ENCODE measurements at places on chromosomes 12 and 14.

GRCh38 chr14:72128629-72129028, 196.4 kb downstream of the RGS6 start:
- no peak for DNase-seq

DNA sequence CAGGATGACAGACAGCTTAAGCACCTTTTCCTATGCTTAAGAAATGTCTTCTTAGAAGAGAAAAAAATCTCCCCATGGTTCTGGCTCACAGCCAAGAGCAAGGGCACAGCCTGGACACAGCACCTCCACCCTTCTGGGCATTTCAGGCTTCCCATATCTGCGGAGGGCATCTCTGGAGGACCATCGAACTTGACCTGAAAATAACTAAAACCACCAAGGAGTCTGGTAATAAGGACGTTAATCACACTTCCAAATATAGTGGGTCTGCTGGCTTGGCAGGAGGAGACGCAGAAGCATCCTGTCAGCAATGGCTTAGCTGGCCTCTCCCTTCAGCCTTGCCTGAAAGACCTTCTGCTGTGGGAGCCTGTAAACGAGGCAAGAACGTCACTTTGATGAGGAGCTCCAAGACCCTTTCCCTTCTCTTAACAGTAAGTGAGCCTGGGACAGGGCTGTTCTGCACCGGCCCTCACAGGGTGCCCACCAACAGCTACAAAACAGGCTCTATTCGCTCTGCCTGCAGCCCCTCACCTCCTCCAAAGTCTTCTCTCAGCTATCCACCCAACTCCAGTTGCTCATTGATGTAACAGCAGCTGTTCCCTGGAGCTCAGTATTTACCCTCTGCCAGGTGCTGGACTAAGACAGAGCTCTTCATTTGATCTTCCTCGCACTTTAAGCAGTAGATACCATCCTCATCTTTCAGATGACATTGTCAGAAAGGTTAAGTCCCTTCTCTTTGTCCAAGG, 13.2 kb downstream of the SETD3 start:
- no peak for DNase-seq

- no peak for DNase-seq
These were observed 672.4 kb upstream of the FLRT2 start for GRCh38 chr14:84857571-84857970.

- DNase-seq: no peak
These were observed 366.7 kb downstream of the BTG1 start for GRCh38 chr12:91778938-91779400.

DNA sequence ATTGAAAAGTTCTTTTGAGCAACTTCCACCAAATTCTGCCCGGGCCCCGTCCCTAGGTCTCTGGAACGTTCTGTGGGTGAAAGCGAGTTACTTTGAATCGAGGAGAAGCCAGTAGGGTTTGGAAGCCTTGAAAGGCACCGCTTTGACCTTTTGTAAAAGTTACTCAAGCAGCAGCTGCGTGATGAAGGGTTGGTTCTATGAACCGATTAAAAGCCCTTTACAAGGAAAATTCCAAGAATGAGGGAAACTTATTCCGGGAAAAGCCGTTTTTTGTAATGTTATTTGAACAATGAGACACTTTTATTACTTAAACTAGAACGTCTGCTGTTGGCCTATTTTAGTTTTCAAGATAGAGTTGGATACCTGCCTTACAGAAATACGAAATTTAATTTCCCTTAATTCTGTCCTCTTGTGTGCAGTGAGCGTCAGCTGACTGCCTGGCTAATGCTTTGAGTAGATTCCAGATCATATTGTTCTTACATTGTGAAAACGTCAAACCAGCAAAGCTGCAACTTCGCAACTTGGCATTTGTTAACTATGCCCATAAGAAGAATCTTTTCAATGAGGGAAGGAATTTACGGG, 906 bp downstream of the LARP4 start:
- DNase-seq: peak; percentile 4

- DNase-seq: no peak
These were observed 93.7 kb upstream of the LHX5 start for GRCh38 chr12:113565368-113565767.

DNA sequence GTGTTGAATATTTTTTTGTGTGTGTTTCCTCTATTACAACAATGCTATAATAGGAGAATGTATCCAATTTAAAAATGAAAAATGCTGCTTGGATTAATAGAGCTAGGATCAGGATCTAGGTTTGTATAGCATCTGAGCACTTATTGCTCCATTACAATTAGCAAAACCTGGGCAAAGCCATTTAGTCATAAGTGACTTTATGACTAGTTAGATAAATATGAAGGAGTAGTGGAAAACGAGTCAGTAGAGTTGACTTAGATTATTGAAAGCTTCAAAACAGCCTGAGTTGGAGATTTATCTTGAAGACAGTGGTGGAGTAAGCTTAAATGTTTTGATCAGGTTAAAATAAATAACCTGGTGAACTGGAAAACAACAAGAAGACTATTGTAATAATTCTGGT, 2.8 kb downstream of the MED21 start:
- no peak for DNase-seq

- peak; percentile 42 for DNase-seq
These were observed 15.8 kb upstream of the TMEM30B start for GRCh38 chr14:61296719-61297502.

GRCh38 chr12:107207931-107208525, 114.7 kb upstream of the CRY1 start:
- no peak for DNase-seq

DNA sequence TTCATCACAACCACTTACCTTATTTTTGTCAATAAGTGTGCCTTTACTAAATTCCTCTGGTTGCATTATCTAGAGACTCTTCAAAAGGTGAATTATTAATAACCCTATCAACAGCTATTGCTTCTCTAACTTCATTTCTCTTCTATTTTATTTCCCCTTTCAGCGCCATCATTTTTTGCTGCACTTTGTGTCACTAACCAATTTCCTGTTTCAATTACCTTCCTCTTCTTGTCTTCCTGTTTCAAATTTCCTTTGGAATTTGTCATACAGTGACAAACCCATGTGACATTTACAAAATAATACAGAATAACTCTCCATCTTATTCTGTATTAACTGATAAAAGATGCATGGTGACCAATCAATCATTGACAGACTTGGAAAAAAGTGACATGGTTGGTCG, 12.2 kb upstream of the CLEC2A start:
- no peak for DNase-seq

GRCh38 chr12:102305486-102305885, 107.9 kb upstream of the PMCH start:
- DNase-seq: no peak

- DNase-seq: no peak
These were observed 201.2 kb downstream of the DAD1 start for GRCh38 chr14:22387776-22388241.

GRCh38 chr12:92482599-92482998, 220.2 kb upstream of the PLEKHG7 start:
- no peak for DNase-seq

DNA sequence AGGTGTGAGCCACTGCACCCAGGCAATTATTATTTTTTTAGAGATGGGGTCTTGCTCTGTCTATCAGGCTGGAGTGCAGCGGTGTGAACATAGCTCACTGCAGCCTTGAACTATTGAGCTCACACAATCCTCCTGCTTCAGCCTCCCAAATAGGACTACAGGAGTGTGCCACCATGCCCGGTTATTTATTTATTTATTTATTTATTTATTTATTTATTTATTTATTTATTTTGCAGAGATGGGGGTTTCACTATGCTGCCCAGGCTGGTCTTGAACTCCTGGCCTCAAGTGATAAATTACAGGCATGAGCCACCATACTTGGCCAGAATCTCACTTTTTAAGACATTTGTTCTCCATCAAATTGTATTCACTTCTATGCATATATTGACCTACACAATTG, 51.8 kb downstream of the SAV1 start:
- no peak for DNase-seq

DNA sequence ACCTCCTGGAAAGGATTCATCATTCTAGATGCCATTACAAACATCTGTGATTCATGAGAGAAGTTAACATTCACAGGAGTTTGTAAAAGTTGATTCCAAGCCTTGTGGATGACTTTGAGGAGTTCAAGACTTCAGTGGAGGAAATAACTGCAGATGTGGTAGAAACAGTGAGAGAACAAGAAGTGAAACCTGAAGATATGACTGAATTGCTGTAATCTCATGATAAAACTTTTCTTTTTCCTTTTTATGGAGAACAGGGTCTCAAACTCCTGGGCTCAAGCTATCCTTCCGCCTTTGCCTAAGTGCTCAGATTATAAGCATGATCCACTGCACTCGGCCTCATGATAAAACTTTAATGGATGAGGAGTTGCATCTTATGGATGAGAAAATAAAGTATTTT, 64.5 kb upstream of the GTF2A1 start:
- DNase-seq: no peak

DNA sequence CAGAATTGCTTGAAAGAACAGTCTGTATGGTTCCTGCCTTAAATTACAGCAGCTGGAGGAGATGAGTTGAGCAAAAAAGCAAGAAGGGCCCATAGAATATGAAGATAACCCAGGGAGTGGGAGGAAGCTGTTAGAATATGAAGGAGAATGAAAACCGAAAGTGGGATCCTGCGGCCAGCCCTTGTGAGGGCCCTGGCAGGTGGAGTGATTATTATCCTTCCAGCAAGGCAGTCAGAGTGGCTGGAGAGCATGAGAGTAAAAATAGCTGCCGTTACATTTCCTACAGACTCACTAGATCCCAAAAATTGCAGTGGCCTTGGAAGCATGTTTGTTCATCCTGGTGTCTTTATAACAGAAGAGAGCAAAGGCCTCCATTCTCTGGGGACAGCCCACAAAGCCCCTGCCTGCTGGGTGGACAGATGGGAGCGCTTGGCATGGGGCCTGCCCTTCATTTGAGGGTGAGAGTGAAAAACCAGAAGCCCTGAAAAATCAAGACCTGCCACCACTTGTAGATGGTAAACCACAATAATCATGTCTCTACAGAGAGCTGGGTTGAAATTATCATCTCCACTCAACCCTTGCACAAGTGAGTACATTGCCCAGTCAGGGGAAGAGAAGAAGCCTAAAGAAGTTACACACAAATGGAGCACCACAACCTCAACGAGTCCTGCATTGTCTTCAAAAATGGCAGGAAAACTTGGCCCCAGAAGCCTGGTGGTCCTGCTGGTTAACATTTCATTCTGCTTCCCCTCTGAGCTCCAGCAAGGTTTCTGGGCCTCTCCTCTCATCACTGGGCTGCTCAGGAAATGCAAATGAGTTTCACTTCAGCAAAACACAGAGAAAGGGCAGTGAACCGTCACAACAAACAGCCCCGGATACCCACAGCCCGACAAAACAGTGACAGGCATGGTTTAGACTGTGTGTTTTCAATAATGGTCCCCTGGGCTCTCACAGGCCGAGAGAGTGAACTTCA, 20.5 kb downstream of the ZDHHC22 start:
- DNase-seq: peak; percentile 99
